Stimulated activated CD8-positive, alpha-beta memory T cell treated with anti-CD3 and anti-CD28 coated beads, Interleukin-4, amount 100 ng/mL, for 1 hour (primary cell): ENCODE measurements at places on chromosomes 12 and 14.

- DNase-seq: no peak
Measured at GRCh38 chr12:6950811-6951540, at the start of gene PTPN6. Gene PTPN6, plus strand, starts transcription at chr12:6951356. Its CDS starts 157 bp downstream, at chr12:6951513.

DNA sequence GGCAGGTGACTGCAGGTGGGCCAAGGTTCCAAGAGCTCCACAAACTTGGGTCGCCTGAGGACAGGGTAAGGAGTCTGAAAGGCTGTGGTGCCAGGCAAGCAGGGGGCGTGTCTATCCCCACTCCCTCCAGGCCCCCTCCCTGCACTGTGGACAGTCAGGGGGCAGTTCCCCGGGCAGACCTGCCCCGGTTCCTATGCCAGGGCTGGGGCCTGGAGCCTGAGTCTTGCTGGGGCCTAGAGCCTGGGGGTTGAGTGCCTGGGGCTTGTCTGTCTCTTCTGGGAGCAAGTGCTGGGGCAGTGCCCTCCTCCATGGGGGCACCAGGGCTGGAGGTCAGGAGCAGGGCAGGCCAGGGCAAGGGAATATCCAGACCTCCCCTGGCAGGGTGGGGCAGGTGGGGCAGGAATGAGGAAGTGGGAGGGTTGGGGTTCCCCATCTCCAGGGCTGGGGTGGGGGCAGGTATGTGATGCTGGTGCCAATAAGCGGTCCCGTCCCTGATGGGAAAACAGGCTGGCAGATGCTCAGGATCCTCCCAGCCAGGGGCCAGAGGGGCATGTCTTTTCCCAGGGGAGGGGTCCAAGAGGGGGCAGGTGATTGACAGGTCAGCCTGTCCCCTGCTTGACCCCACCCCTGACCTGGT is 11.9 kb upstream of the TNFAIP2 start:
- no peak for DNase-seq

DNA sequence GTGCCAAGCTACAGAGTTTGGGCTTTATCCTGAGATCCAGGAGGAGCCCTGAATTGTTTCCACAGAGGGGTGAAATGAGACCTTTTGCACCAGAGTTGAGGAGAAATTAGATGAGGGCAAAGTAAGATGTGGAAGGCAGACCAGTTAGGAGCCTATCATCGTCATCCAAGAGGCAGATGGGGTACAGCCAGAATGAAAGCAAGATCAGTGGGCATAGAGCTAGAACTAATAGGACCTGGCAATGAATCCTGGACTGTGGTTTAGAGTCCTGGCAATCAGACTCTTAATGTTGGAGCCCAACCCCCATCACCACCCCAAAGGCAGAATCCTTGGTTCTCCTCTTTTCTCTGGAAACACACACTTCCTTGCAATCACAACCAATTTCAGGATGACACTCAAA is 166.6 kb upstream of the HMGA2 start:
- no peak for DNase-seq

- no peak for DNase-seq
Measured at GRCh38 chr12:21541773-21542172, 15.7 kb downstream of the SPX start.

DNA sequence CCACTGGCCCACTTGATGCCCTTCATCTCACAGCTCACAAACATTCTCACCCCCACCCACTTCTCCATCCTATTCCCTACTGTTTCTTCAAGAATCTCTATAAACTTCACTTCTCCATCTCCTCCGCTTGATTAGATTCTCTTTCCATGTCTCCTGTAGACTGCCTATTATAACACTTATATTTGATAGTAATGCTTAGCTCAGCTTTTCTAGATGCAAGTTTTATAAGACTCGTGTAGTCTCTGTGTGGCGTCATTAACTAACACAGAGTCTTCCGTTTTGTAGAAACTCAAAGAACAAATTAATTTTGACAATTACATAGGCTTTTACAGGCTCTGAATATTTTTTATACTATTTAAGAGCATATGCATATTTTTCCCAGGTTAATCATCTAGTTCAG is 25.7 kb downstream of the KCNC2 start:
- DNase-seq: no peak

DNA sequence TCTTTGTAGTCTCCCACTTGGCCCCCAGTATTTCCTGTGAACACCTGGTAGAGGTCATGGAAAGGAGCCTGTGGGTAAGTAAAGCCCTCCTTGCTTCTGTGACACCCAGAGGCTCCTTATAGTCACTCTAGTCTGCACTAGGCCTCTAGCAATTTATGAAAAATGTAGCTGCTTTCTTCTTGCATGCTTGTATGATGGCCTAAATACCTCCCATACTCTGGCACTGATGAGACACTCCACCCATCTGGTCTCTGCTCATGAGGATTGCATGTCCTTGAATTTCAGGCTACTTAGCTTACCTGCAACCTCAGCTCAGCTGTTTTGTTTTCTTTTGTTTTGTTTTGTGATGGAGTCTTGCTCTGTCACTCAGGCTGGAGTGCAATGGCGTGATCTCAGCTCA is 4.6 kb upstream of the A2ML1 start:
- DNase-seq: no peak

- DNase-seq: no peak
Measured at GRCh38 chr14:56816574-56817391, 6.5 kb upstream of the OTX2 start.

- no peak for DNase-seq
Measured at GRCh38 chr12:42985506-42985905, 396.0 kb upstream of the PRICKLE1 start.

- DNase-seq: no peak
Measured at GRCh38 chr14:80927083-80927989, 14.2 kb downstream of the CEP128 start.

DNA sequence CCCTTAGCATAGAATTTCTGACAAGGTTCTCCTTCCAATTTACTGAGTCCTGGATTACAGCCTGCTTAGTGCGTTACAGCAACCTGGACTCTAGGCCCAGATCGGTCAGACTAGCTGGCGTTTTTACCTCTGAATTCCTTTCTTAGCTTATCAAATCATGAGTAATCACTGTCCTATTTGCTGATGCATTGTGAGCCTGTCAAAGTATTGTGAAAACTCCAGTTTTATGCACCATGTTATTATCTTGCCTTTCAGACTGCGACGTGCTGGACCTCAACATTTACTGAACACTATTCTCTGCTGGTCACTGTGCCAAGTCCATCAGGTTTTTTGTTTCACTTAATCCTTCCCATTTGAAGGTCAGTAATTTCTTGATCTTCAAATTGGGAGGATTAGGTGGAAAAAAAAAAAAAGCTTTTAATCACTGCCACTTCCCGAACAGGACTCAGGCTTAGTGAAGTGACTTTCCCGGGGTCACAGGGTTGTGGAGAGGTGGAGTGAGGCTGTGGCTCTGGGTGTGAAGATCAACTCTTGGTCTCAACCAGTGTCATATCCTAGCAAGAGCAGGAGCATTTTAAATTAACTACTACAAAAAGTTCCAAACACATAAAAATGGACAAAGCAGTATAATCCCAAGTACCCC is 31.2 kb downstream of the FBXO21 start:
- DNase-seq: no peak

- no peak for DNase-seq
Measured at GRCh38 chr14:76551906-76552305, 176.0 kb downstream of the ESRRB start.

DNA sequence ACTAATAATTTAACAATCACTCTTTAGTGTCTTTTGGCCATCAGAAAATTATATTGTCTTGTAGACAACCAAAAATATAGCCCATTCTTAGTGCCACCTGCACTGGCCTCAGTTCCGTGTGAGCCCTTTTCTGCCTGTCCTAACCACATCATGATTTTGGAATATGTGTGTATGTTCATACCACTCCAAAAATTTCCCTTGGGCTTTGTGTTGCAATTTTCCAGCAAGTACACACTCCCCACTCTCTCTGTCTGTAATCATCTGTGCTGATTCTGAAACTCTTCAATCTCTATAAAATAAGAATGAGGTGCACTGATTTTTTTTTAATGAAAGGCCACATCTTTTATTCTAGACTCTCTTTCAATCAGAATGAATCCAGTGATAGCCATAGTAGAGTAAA is 196.0 kb downstream of the PIK3C2G start:
- DNase-seq: no peak

- no peak for DNase-seq
Measured at GRCh38 chr12:123058980-123059379, 78.5 kb downstream of the ARL6IP4 start.

DNA sequence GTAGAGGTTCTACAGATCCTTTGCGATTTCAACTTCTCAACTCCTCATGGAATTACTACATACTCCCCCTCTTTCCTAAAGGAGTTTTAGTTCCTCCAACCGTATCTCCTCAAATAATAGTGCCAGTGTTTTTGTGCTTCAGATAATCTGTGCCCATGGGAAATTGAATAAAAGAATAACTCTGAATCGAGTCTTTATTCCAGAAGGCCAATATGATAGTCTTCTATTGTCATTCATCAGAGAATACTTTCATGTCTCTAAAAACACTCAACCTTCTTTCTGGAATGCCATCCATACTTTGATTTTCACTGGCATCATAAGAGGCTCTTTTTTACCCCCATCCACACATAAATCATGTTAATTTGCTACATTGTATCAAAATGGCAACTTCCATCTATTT is 911.3 kb upstream of the USP15 start:
- no peak for DNase-seq

GRCh38 chr12:24379433-24379832 is 430.0 kb upstream of the SOX5 start:
- no peak for DNase-seq

- no peak for DNase-seq
Measured at GRCh38 chr12:24795699-24796347, 153.1 kb downstream of the BCAT1 start.

DNA sequence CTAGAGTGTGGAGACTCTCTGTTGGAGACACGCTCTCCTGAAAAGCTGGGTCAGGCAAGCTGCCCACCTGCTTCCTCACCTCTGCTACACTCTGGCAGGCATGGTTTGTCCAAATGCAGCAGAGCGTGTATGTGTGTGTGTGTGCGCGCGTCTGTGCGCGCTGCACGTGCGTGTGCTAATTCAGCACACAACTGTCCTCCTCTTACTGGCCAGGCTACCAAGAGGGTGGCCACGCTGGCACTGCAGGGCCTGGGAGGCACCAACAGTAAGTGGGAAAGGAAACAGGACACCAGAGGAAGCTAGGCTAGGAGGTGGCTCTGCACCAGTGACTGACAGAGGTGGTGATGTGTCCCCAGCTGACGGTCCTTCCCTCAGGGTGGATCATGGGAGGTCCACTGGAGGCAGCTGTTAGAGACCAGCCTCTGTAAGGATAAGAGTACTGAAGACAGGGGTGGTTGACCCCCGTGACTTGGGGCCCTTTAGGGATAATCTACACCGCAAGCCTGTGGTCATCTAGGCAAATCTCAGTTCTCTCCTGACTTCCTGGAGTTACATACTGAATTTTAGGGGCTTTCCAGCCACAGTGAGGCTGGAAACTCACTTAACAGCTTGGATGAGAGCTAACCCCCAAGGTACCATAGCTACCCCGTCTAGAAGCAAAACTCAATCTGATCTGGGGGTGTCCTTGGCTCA is 15.6 kb upstream of the TFCP2 start:
- DNase-seq: no peak

GRCh38 chr12:105907982-105908381 is 230.8 kb downstream of the NUAK1 start:
- no peak for DNase-seq

DNA sequence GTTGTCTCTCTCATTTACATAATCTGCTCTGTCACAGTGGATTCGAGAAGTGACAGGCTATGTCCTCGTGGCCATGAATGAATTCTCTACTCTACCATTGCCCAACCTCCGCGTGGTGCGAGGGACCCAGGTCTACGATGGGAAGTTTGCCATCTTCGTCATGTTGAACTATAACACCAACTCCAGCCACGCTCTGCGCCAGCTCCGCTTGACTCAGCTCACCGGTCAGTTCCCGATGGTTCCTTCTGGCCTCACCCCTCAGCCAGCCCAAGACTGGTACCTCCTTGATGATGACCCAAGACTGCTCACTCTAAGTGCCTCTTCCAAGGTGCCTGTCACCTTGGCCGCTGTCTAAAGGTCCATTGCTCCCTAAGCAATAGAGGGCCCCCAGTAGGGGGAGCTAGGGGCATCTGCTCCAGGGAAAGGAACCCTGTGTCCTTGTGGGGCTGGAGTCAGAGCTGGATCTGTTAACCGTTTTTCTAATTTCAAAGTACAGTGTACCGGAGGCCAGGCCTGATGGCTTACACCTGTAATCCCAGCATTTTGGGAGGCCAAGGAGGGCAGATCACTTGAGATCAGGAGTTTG is 5.1 kb downstream of the ERBB3 start:
- no peak for DNase-seq

DNA sequence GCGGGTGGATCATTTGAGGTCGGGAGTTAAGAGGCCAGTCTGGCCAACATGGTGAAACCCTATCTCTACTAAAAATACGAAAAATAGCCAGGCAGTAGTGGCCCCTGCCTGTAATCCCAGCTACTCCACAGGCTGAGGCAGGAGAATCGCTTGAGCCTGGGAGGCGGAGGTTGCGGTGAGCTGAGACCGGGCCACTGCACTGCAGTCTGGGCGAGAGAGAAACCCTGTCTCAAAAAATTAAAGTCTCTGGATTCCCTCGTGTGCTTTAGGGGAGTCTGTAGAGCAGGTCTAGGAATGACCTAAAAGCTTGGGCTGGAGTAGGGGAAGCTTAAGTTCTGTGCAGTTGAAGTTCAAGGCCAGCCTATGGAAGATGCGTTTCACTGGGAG is 697 bp upstream of the TULP3 start:
- no peak for DNase-seq

GRCh38 chr12:53538209-53538689 is 31.0 kb upstream of the NPFF start:
- DNase-seq: no peak

DNA sequence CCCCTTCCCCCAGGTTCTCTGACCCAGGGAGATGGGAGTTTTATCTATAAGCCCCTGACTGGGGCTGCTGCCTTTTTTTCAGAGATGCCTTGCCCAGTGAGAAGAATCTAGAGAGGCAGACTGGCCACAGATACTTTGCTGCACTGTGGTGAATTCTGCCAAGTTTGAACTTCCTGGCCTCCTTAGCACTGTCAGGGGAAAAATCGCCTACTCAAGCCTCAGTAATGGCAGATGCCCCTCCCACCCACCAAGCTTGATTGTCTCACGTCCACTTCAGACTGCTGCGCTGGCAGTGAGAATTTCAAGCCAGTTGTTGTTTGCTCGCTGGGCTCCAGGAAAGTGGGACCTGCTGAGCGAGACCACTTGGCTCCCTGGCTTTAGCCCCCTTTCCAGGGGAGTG is 31.7 kb downstream of the KLRK1 start:
- DNase-seq: no peak

- no peak for DNase-seq
Measured at GRCh38 chr12:11804130-11804529, 154.7 kb downstream of the ETV6 start.

GRCh38 chr12:111398530-111398929 is 7.2 kb upstream of the SH2B3 start:
- no peak for DNase-seq

DNA sequence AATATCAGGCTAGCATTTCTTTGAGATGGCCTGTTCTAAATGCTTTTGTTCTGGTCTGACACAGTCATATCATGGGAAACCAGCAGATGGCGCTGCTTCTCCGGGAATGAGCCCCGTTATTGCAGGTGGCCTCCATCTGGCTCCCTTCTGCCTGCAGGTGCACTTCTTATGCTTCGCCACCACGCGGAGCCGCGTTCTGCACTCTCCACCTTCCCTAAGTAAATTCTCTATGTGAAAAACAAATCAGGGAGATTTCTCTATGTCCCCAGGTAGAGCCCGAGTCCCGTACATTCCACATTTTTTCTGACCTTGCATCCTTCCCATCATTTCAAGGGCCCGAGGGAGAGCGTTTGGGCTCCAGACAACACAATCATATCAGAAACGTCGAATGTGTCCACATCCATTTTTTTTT is 26.2 kb downstream of the GLRX5 start:
- peak; percentile 73 for DNase-seq
